ENCODE measurements at places on chromosomes 7 and 10.

DNA sequence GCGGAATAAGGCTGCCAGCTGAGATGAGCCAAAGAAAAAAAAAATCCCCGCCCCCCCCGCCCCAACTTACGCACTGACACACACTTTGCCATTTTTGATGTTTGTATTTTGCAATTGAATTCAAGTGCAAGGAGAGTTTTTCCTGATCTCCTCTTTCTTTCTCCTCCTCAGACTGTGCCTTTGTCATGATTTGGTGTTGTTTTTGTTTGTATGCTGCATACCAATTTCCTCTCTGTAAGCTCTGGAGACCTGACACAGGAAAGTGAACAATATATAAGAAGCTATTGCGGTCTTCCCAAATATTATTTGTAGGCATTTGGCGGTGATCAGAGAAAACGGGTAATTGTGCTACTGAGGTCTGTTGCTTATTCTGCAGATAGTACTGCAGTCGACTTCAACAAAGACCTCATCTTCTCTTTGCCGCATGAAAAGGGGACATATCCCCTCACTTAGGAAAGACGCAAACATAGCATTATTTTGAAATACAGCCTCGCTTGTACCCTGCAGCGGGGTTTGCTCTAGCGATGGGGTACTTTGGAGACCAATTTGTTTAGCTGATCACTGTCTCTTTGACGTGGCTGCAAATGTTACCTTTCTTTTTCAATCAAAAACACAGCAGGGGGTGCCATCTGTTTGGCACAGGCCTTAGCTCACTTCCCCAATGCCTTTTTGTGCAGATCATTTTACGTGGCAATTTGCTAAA is 206.6 kb downstream of the SKAP2 start:
- no peak for DNase-seq

- no peak for DNase-seq
These were observed 4.0 kb upstream of the BORCS7 start for GRCh38 chr10:102850025-102850518.

DNA sequence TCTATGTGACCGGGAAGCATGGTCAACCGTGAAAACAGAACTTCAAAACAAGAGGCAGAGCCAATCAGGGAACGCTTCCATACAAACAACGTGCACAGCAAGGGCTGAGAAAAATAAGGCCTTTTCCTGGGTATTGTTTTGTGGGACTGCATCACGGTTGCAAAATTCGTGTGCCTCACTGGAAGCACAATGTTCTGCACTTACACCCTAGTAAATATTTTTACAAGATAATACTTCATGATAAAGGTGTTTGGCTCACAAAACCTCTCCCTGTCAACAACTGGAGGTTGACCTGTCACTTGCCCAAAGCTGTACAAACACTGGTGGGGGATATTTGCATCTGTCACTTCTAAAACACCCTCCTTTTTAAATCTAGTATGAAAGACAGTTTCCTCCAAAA is 37.0 kb downstream of the KLF6 start:
- no peak for DNase-seq

- no peak for DNase-seq
These were observed 20.8 kb downstream of the HYCC1 start for GRCh38 chr7:22992874-22993840.

- peak; percentile 1 for DNase-seq
These were observed 43.1 kb downstream of the CARD11 start for GRCh38 chr7:3000566-3000965.

GRCh38 chr10:92627845-92628480 is 35.0 kb downstream of the KIF11 start:
- DNase-seq, result no peak

DNA sequence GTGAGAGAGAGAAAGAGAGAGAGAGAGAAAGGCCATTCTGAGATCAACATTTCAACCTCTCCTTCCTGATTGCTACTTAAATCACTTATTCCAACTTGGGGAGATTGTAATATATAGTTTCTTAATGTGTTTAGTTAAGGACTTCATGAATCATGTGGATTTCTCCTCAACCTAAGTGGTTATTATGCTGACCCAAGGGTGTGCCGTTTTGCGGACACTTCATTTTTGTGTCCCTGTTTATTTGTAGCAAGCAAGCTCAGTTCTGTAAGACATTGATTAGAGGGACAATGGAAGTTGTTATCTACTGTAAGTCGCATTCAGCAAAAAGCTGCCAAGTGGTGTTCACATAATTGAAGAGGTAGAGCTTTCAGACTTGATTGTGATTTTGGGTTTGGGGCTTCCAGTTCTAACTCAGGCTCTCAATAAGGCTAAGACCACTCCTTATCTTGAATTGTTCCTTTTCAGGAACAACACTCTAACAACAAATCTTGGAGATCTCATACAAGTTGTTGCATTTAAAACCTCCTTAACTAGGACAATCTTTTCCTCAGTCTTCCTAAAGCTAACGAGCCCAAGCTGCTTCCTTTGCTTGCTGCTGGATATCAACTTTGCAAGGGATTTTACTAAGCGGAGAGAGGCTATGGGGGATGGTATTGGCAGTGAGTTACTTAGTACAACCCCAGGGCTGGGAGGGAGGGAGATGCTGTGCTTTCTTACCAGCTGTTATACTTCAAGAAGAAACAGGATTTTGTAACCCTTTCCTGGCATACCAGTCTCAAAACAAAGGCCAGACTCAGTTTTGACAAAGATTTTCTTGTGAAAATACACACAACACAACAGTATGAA is 19.8 kb upstream of the COL1A2 start:
- DNase-seq, result no peak

- DNase-seq, result no peak
These were observed 248.1 kb upstream of the RHOBTB1 start for GRCh38 chr10:61192042-61192441.

DNA sequence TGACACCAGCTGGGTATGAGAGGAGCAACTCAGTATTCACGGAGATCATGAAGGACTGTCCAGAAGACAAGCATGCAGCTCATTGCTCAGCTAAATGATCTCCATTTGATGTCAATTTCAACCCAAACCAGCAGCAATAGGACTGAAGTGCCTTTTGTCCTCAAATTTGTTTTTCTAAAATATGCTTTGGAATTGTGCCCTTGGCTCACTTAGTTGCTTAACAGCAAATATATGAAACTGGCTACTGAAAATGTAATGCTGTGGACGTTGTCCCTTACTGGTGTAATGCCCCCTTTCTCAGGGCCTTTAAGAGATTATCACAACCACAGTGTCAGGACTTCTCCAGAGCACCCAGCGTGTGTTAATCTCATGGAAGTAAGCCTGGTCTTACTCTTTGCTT is 236.2 kb downstream of the SKIDA1 start:
- DNase-seq, result no peak

DNA sequence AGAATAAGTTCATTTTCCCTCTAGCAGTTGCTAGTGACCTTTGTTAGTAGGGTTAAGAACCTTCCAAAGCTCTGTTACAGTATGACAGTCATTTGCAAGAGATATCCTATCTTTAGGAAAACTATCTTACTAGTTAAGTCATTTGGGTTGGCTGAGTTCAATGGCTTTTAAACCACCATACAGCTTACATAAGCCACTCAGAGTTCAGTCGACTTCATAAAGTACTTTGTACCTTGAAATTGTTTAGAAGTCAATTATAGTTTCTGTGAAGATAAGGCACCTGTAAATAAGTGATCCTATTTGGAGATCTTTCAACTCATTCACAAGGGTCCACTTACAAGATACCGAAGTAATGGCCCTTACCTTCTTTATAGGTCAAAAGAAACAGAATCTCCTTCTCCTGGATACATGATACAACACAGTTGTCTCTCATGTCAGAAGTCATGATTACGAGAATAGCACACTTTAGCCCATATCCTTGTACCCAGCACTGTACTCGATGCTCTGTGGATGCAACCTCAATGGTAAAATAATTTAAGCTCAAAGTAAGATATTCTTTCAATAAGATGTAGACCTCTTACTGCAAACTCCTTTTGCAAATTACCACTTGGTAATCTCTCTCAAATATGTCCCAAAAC is 11.9 kb upstream of the ABCC2 start:
- no peak for DNase-seq

GRCh38 chr7:140668641-140669040 is 4.1 kb upstream of the ADCK2 start:
- DNase-seq, result no peak

DNA sequence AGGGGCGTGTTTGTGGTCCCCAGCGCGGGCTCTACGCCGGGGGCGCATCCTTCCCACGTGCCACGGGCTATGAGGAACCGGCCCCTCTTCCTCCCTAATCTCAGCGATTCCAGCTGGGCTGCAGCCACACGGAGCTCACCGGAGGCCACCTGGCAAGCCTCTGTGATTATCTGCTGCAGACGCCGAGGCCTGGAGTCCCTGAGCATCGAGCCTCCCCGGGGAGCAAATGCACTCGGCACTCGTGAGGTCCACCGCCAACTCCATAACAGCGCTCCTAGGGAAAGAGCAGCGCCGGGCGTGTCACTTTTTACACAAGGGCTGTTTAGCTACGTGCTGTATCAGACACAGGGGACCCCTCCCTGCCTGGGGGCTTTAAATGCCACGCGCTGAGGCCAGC is 101.2 kb downstream of the DYNC2I1 start:
- DNase-seq, result no peak

- DNase-seq, result no peak
These were observed 507 bp downstream of the CCDC201 start for GRCh38 chr7:45872116-45873034.

- DNase-seq, result no peak
These were observed 367.7 kb downstream of the PHF14 start for GRCh38 chr7:11341285-11341944.

Data from activated CD4-positive, CD25-positive, alpha-beta regulatory T cell treated with anti-CD3 and anti-CD28 coated beads, Interleukin-2, amount 50 U/mL, for 72 hours (primary cell).